Stimulated activated CD4-positive, alpha-beta T cell treated with anti-CD3 and anti-CD28 coated beads, Interleukin-4, amount 100 ng/mL, for 24 hours (primary cell): ENCODE measurements at places on chromosomes 1 and 21.

DNA sequence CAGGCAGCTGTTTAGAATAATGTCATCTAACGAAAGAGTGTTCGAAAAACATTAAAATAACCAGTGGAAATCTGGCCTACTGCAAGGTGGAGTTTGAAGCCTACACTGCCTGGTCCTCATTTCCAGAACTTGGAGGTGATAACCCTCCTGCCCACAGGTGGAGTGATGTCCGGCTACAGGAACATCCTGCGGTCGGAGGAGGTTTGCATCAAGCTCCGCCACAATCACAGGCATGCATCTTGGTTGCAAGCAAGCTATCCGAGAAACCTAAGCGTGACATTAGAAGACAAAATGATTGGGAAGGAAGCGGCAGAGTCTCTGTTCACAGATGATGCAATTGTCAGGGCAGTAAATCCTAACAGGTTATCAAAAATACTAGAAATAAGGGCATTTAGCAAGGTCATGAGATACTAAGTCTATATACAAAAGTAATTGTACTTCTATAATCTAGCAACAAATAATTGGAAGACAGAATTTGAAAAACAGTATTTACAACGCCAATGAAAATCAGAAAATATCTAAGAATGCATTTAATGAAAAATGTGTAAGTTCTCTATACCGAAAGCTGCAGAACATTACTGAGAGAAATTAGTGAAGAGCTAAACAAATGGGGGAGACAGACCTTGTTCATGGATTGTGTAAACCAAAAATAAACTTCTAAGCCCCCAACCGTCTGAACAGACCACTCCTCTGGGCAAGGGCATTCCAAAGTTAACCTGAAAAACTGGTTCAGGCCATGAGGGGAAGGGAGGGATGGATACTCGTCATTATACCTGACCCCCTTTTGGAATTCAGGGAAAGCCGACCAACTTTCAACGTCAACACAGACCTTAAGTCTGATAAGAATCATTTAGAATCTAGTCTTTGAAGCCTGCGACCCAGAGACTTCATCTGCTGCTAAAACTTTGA, 4.7 kb upstream of the SLC19A1 start:
- no peak for DNase-seq

DNA sequence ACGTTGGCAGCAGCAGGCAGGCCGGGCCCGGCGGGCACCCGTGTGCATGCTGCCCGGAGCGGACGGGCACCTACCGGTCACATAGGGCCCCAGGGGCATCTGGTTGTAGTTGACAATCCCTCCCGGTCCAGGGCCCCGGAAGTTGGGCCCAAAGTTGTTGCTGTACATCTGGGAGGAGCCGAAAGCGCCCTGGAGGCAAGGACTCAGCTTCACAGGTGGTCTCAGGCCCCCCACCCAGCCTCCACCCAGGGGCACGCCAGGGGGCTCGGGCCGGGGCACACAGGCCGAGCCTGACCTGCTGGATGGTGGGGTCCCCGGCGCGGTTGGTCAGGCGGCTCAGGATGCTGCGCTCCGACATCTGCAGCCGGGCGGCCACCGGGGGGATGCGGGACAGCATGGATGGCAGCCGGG, 60.6 kb downstream of the KCNAB2 start:
- DNase-seq, result no peak

- no peak for DNase-seq
Measured at GRCh38 chr1:114100148-114100547, 53.5 kb downstream of the SYT6 start.

DNA sequence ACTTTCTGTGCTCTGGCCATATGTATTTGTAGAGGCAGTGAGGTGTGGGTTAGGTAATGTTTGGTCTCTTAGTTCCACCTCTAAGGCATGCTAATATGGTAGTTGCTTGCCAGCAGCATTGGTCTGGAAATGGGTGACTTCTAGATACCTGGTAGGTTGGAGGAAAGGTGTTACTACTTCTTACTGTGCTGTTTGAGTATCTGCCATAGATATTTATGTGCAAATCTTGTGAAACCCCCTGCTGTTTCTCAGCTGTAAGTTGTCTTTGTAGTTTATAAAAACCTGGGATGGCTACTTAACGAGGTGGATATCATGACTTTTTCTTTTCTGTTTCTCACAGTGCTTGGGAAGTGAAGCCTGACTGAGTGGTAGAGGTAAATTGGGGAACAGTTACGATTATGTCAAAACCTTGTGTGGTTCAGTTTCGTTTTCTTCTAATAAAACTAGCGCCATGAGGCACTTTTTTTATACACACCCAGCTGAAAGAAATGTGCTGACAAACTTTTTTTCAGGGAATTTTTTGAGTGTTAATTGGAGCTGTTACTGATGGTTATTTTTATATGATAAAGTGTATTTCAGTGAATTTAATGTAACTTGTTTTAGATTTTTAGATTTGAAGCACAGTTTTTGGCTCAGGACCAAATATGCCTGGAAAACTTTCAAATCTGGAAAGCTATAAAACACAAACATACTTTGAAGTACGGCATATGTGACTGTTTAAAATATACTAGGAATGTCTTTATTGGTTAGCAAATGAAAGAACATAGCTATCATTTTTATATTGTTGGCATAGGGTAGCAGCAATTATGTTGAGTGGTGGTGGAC, 42.1 kb downstream of the CAMSAP2 start:
- no peak for DNase-seq

- peak; percentile 2 for DNase-seq
Measured at GRCh38 chr1:227893949-227894721, 53.6 kb downstream of the WNT9A start.

- peak; percentile 22 for DNase-seq
Measured at GRCh38 chr1:7218210-7218832, 433.1 kb downstream of the CAMTA1 start.

GRCh38 chr1:225770561-225771248, 6.9 kb upstream of the SRP9 start:
- DNase-seq, result no peak

GRCh38 chr21:45598109-45598508, 45.4 kb upstream of the PCBP3 start:
- DNase-seq, result no peak

- no peak for DNase-seq
Measured at GRCh38 chr1:23354245-23354644, 10.2 kb upstream of the HNRNPR start.

DNA sequence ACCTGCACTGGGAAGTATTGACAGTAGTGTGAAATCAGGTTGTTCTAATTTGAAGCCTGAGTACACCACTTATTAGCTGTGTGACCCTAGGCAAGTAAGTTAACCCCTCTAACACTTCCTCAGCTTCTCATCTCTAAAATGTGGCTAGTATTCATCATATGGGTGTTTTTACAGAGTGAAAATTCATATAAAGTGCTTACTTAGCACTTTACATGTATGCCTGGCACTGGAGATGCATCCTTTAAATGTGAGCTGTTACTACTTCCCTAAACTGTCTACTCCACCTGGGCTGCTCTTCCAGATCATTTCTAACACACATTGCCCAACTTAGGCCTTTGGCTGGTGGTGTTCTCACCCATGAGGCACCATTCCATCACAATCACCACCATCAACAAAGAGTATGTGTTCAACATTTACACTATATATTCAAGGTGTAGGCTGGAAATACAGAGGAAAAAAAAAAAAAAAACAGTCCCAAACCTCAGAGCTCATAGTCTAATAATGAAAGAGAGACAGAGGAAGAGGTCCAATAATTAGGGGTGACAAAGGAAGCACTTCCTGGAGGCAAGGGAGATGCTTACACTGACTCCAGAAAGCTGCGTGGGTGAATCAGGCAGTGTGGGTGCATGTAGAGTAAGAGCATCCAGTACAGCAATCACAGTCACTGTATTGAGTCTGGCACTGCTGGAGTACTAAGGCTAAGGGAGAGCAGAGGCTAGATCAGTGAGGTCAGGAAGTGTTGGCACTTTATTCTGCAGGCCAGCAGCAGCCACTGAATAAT, 3.6 kb downstream of the STX6 start:
- DNase-seq, result no peak

GRCh38 chr1:156926175-156926574, 5.7 kb downstream of the LRRC71 start:
- DNase-seq, result peak; percentile 24

DNA sequence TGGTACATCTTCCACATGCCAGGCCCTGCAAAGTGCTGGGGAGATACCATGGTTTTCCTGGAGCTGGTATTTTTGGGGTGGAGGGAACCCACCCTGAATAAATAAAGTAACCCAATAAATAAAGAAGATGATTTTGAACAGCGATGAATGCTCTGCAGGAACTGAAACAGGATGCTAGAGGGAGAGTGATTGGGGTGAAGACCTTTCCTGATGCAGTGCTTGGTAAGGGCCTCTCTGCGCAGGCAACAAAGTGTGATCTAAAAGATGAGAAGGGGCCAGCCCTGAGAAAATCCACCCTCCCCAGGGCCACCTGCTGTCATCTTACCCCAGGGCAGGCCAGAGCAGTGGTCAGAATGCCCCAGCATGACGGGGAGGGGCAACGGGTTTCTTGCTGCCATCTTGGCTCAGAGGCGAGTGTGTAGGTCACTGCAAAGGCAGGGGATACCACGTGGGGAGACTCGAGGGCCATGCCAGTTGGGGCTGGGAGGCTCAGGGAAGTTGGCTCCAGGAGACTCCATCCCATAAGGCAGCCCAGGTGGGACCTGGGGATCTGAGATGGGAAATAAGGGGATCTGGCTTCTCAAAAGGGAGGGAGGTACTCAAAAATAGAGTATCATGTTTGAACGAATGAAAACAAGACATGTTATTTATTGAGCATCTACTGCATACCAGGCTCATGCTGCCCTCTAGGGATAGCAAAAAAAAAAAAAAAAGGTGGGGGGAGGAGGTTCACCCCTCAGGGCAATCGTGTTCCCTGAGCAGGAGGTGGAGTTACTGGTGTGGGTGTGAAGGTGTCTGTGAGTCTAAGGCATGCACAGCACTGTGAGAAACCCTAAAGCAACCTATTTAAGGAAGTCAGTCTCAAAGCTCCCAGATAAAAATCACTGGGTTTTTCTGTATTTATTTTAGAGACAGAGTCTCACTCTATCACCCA, 2.8 kb downstream of the SRARP start:
- peak; percentile 21 for DNase-seq

DNA sequence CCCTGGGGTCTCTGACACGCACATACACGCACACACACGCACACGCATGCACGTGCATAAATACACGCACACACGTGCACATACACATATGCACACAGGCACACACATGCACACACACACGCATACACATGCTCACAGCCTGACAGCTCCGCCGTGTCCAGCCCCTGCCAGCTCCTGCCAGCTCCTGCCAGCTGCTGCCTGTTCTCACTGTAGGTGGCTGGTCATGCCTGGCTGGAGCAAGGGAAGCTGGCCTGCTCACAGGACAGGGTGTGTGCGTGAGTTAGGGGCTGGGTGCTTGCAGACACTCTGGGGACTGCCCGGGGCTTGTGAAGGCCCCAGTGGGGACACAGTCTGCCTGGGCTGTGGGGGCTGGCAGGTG, 4.9 kb downstream of the PLCH2 start:
- no peak for DNase-seq

- DNase-seq, result no peak
Measured at GRCh38 chr1:154595621-154596020, 12.4 kb downstream of the ADAR start.

- DNase-seq, result peak; percentile 32
Measured at GRCh38 chr1:202860744-202861419, 28.1 kb downstream of the RABIF start.

DNA sequence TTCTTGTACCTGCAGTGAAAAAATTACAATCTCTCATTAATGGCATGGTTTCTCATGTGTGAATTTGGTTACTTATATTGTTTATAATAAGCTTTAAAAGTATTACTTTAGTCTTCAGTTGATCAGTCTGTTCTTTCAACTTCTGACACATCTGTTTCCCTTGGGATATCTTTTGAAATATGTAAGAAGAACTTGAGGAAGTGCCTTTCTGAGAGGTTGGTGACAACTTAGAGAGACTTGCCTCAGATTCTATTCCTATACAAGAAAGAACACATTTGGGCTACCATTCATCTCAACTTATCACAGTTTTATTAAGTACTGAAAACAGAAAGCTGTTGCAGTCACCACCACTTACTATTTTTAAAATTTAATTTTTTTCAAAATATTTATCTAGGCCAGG, 8.1 kb downstream of the AKNAD1 start:
- no peak for DNase-seq

DNA sequence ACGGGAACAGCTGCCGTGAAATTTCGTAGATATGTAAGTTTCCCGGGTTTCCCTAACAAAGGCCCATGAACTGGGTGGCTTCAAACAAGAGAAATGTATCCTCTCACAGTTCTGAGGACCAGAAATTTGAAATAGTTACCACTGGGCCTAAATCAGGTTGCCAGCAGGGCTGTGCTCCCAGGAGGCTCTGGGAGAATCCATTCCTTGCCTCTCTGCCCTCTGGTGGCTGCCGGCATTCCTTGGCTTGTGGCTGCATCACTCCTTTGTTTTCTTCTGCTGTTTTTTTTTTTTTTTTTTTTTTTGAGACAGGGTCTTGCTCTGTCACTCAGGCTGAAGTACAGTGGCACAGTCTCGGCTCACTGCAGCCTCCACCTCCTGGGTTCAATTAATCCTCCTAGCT, 23.7 kb downstream of the UMODL1 start:
- no peak for DNase-seq

- DNase-seq, result no peak
Measured at GRCh38 chr1:37931102-37931360, 15.8 kb downstream of the INPP5B start.

DNA sequence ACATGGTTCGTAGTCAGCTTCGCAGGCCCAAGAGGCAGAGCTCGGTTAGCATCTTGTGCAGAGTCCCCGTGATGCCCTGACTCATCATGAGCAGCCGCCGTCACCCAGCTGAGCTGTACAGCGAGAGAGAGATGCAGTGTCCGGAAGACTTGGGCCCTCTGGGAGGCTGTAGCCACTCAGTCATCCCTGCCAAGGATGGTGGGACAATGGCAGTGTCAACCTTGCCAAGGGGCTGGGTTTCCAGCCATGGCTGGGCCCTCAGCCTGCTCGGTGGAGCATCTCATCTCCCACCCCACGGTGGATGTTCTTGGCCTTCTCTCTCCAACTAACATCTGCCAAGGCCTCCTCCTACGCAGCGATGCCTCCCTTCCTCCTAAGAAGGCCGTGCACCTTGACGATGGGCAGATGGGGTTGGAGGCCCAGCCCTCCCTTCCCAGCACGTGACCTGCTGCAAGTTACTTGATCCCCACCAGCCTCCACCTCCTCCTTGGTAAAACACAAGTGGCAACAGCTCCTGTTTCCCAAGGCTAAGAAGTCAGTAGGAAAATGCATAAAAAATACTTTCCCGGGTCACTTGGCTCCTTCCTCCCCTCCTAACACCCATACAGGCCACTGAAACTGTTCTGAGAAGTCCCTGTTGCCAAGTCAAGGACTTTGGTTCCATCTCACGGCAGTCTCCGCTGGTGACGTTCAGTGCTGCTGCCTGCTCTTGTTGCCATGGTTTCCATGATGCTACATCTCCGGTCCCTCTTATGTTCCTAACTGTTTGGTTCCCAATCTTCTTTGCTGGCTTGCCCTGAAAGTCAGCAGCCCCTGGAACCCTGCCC, 384.7 kb upstream of the VAMP3 start:
- DNase-seq, result no peak

- no peak for DNase-seq
Measured at GRCh38 chr1:11768821-11769220, 6.8 kb downstream of the C1orf167 start.
